ENCODE measurements at places on chromosomes 11 and 22. TPM values are rescaled to one million over a fixed set of nuclear protein-coding genes. Genes with fewer than 3 reads are reported as not detected.

DNA sequence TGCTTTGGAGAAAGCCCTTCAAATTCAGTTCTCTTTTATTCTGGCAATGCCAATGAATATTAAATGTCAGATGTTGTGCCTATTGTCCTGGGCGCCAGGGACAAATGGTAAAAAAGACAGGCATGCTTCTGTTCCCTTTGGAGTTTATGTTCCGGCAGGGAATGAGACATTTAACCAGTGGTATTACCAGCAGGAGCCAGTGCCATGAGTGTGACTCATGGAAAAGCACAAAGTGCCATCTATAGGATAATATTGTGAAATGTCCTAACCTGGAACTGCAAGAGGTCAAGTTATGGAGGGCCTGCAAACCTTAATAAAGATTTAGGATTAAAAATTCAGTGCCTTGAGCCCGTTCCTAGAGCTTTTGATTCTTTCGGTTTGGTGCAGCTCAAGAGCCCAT is 39.5 kb downstream of the REXO2 start:
- DNase-seq = no peak

DNA sequence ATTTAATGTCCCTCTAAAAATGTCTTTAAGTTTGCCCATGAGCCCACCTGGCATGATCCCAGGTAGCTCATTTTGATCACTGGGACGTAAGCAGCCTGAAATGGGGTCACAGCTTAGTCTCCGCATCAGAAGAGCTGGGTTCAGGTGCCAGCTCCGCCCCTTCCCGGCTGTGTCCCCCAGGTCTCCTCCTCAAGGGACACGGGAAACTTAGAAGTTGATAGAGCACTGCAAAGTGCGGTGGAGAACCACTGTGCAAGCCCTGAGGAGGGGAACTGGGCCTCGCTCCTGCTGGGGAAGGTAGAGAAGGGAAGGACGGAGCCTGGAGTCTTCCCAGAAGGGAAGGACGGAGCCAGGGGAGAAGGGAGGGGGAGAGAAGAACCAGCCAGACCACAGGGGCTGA is 7.7 kb downstream of the TOM1 start:
- no peak for DNase-seq

DNA sequence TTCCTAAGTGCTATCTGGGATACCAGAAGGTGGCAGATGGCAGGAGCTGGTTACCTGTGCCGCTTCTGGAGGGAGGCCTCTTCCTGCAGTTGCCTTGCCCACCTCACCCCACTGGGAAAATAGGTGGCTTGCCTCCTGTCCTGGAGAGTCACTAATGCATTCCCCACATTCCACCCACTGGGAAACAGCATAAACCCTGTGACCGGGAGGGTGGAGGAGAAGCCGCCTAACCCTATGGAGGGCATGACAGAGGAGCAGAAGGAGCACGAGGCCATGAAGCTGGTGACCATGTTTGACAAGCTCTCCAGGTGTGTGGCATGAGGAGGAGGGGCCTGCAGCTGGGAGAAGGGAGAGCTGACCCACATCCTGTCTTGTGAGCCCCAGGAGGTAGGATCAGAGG is 5.6 kb downstream of the RIC8A start:
- DNase-seq = no peak

- DNase-seq = no peak
Observed at GRCh38 chr22:47452184-47452583, 689.7 kb downstream of the TBC1D22A start.

- no peak for DNase-seq
Observed at GRCh38 chr11:123213307-123213771, 18.3 kb upstream of the CLMP start.

DNA sequence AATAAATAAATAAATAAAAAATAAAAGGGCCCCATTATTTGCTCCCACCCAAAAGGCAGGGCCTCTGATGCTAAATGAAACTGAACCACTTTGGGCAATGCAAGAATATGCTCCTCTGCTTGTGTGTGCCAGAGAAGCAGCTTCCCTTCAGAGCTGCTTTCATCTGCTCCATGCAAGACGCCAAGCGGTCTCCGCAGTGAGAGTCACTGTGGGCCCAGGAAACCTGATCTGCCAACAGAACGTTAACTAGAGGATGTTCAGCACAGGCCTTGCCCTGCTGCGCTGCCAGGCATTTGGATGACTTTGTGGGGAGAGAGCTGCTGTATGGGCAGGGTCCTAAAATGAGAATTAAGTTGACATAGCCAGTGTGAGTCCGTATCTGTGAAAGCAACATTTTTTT is 43.7 kb upstream of the APOA1 start:
- no peak for DNase-seq

GRCh38 chr11:71338801-71339395 is 86.5 kb upstream of the SHANK2 start:
- DNase-seq = peak; percentile 57

GRCh38 chr11:7703740-7704139 is 2.5 kb downstream of the OVCH2 start:
- DNase-seq = no peak

KCNK7 gene
- polyA plus RNA-seq = 0.48 TPM

LINC01488 gene
- 0.07 TPM for polyA plus RNA-seq

HSCB gene
- 20.3 TPM for polyA plus RNA-seq

BBOX1 gene
- 0.45 TPM for polyA plus RNA-seq
